PC-3 (cell line): ENCODE measurements at places on chromosomes 7 and 10. TPM values are rescaled to one million over a fixed set of nuclear protein-coding genes. Genes with fewer than 3 reads are reported as not detected.
A peak's percentile ranks its signal among the peaks of the same experiment; 100 is the strongest.

DNA sequence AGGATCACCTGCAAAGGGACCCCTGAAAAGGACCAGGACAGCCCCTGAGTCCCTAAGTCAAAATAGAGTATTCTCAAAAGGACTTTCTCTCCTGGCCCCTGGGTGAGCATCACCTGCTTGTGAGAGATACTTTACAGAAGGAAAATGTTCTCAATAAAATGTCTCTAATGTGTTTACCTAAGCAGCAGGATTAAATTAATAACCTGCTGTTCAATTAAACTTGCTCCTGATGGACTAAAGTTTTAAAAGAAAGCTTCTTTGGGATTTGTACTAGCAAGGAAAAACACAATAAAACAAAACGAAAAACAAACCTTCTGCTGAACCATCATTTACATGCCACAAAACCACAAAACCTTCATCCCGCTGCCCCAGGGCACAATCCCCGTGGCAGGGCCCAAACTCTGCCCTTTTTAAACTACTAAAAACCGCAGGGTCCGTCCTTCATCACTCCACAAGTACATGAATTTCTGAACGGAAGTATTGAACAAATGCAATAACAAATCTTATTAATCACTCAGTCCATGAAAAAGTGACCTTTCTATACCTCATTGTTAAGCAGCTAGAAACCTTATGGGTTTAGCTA is 197.7 kb downstream of the TCERG1L start:
- peak; percentile 3 for DNase-seq

DNA sequence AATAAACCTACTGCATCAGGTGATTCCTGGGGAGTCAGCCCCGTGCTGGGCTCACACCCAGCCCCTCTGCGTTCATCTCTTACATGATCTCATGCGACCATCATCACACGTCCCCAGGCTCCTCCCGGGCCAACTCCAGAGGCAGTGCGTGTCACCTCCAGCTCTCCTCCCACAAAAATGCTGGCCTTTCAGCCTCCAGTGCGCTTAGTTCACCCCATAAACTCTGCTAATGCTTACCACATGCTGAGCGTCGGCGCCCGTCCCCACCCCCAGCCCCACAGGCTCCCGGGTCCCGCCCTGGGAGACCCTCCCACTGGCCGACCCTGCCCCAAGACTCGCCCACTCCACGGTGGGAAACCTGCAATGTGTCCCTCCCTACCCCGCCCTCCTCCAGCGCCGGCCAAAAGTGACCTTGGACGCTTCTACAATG is 816 bp upstream of the SDK1 start:
- DNase-seq, result peak; percentile 4

DNA sequence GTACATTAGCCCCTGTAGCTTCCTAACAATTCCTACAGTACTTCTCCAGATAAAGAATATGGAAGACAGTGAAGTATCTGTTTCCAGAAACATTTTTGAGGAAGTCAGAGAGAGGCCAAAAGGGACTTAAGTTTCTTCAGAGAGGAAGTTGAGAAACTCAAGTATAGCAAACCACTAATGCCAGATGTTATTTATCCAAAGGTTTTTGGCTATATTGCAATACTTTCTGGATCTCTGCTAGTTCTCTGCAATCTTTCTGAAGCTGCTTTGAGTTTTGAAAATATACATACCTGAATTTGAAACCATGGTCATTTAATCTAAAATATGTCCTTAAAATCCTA is 64.7 kb downstream of the BICC1 start:
- no peak for DNase-seq

- DNase-seq, result no peak
Measured at GRCh38 chr7:28564755-28565374, 152.5 kb downstream of the CREB5 start.

GRCh38 chr10:76009531-76009930 is 578.1 kb downstream of the LRMDA start:
- peak; percentile 57 for DNase-seq

The MAGI2 gene
- total RNA-seq, result 0.06 TPM in 1 of 2 replicates, not detected in the other
